Left forelimb (tissue), 1 donor: ENCODE measurements at places on chromosomes 16 and 17.

DNA sequence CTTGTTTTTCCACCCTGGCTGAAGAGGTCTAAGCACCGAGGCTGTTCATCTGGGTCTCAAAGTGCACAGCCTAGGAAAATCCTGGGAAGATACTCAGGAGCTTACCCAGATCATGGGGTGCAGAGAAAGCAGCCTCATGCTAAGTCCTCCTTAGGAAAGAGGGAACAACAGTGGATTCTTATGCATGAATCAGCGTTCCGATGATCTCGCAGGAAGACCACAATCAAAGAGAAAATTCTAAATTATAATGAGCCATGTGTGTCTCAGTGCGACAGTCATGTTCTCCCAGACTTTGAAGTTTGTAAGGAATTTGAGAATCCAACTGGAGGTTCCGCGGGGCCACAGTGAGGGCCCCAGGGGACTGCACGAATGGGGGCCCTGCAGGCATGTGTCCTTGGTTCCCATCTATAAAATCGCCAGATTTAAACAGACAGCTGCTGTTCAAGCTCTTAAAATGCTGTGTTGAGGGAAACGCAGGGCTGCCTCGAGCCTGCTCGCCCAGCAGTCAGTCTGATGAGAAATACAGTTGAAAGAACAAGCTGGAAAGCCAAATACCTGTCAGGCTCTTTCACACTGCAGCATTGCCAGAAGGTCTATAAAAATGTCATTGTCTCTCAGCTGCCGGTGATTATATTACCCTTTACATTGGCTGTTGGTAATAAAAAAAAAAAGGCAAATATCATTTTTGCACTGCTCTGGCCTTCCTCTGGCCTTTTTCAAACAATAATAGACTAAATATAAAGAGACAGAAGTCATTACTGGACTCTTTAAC, 152.1 kb downstream of the PMP22 start:
- DNase-seq, result no peak

GRCh38 chr17:16463358-16464302, 28.4 kb downstream of the LRRC75A start:
- no peak for DNase-seq

GRCh38 chr17:57541472-57542394, 203.4 kb downstream of the CCDC182 start:
- DNase-seq, result no peak

DNA sequence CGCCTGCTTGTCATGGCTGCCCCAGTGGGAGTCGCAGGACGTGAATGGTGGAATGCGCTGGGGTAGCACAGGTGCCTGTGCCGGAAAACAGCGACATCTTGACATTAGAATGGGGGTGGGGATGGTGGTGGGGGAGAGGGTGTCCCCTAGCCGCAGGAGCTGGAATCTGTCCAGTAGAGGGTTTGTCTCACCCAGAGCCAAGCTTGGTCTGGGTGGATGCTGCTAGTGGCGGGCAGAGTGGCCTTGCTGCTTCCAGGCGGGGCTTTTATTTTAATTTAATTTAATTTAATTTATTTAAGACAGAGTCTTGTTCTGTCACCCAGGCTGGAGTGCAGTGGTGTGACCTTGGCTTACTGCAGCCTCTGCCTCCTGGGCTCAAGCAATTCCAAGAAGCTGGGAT, 7.7 kb downstream of the BAIAP2 start:
- no peak for DNase-seq

GRCh38 chr16:86145669-86146068, 246.7 kb downstream of the IRF8 start:
- no peak for DNase-seq

DNA sequence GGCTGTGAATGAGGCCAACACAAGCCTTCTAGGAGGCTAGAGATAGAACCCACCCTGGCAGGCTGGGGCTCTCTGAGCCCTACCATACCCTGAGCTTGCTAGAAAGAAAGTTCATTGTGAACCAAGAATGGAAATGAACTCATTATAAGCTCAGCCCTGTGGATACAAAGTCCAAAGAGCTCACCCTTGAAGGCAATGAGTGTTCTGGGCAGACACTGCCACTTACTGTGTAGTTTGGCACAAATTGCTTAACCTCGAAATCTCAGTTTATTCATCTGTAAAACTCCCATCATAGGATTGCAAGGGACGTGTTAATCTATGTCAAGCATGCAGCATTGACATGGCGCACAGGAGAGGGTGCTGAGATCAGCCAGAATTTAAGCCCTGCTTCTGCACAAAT, 5.5 kb downstream of the KDM8 start:
- DNase-seq, result no peak

DNA sequence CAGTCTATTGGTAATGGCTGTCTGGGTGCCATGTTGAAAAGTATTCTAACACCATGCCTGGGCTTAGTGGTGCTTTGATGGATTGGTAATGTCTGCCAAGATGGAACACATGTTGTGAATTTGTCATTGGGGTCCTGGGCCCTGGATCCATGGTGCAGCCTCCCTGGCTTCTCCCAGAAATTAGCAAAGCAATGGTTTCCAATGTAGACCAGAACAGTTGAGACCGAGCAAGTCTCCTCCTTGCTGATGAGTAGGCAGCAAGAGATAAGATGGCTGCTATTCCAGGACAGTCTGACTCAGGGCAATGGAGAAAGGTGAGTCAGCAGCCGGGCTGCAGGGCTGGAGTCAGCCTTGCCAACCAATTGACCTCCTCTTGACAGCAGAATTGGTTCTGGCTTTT, 30.8 kb downstream of the GPR139 start:
- DNase-seq, result no peak

GRCh38 chr16:88047462-88047861, 96.2 kb downstream of the BANP start:
- DNase-seq, result no peak

DNA sequence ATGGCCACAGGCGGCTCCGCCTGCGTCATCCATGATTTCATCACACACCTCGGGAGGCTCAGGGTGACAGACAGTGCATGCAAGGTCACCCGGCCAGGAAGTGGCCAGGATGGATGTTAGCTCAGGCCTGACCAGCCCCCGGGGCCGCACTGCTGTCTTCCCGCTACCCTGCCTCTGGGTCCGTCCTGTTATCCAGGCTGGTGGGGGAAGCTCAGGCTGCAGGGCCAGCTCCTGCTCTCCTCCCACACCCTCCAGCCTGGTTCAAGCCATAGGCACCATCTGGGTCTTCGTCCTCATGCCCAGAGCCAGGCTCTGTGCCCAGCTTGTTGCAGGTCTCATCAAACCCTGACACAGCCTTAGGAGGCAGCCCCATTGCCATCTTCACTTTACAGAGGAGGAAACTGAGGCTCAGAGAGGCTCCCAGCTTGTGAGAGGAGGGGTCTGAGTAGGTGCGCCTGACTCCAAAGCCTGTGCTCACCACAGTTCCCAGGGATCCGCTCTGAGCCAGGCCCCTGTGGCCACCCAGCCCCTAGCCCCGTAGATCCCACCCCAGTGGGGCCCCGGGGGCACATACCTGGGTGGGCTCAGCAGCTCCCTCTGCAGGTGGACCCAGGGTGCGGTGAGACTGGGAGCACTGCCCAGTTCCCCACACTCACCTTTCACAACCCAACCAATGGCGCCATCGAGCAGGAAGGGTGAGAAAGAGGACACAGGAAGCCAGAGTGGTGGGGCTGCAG, 412 bp upstream of the ADGRG3 start:
- DNase-seq, result no peak

- DNase-seq, result no peak
Measured at GRCh38 chr16:51034481-51035109, 116.5 kb downstream of the SALL1 start.

GRCh38 chr16:83143788-83144187, 517.0 kb downstream of the CDH13 start:
- DNase-seq, result no peak

GRCh38 chr16:4505356-4506147, 29.4 kb downstream of the HMOX2 start:
- DNase-seq, result no peak

DNA sequence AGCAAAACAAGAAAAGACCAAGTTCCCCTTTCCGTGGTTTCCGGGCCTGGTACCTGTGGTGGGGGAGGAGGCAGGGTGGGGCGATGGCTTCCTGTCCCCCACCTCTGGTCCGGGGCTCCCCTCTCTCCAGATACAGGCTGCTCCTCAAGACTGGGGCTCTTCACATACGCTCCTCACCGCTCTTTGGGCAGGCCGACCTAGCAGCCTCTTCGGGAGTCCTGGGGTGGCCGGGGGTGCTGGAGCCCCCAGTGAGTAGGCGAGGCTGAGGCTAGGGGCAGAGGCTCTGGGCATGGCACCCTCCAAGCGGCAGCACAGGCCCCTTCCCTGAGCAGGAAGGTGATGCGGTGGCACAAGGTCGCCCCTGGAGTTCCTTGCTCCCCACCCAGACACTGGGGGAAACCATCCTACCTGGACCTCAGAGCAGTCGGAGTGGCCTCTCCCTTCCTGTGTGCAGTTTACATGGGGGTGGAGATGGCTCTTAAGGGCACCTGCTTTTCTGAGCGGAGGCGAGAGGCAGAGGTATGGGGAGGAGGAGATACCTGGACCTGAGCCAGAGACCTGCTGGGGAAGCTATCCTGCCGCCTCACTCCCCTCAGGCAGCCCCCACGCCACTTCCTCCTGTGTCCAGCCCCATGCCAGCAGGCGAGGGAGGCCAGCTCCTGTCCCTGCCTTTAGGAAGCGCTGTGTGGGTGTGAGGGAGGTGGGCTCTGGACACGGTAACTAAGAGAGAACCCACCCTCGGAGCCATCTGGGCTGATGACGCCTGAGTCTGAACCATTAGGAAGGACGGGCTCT, 891 bp downstream of the CORO1A start:
- no peak for DNase-seq

GRCh38 chr16:70701036-70701435, 15.2 kb upstream of the MTSS2 start:
- no peak for DNase-seq
